Right lobe of liver (tissue), 6 donors: ENCODE measurements at places on chromosomes 12 and 14.

DNA sequence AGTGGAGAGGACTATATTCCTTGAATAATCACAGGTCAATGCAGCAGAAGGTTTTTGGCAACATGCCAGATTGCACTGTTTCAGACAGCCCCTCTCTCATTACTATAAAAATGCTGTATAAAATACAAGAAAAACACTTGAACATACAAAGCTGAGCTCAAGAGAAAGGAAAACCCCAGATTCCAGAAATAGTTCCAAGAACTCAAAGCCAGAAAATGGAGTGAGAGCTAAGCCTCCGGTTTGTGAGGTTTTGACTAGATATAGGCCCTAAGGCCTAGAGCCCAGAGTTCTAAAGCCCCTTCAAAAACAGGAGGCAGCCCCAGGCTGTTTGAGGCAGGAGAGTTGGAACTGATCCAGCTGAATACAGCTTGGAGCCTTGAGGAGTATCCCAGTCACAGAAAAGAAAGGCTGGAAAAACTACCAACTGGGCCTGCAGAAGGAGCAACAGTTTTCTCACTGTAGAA is 29.4 kb upstream of the ACTN1 start:
- no peaks in the 10 kb centered on the region for H3K27me3 ChIP-seq
- no peaks in the 10 kb centered on the region for H3K36me3 ChIP-seq
- no peak for DNase-seq

- H3K36me3 ChIP-seq, result no peaks in the 10 kb centered on the region
- no peak for DNase-seq
- no peak overlapping the region for H3K4me3 ChIP-seq
- no peaks in the 10 kb centered on the region for H3K27me3 ChIP-seq
These were observed 1.7 kb downstream of the PRICKLE1 start for GRCh38 chr12:42587601-42588523.

DNA sequence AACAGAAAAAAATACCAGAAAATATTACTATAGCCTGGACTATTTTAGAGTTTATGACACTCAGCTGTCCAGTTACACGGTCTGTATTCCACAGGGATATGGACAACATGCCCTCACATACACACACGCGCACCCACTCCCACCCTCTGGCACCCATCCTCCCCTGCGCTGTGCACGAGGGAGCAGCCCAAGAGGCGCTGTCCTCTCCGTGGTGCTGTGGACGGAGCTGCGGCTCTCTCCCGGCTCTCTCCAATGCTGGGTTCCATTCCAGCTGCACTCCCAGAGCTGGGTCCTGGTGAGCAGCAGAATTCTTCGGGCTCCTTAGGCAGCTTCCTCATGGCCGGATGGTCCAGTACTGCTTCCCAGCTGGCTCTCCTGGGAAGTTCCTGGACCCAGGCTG is 6.0 kb upstream of the NGB start:
- DNase-seq, result no peak
- no peaks in the 10 kb centered on the region for H3K4me1 ChIP-seq
- H3K27me3 ChIP-seq, result no peaks in the 10 kb centered on the region
- H3K36me3 ChIP-seq, result no peaks in the 10 kb centered on the region
- H3K4me3 ChIP-seq, result no peak overlapping the region

GRCh38 chr12:52360663-52361271 is 6.5 kb downstream of the KRT85 start:
- H3K4me3 ChIP-seq, result no peak overlapping the region
- no peaks in the 10 kb centered on the region for H3K36me3 ChIP-seq
- H3K27me3 ChIP-seq, result no peaks in the 10 kb centered on the region
- no peak overlapping the region for H3K27ac ChIP-seq
- peaks cover 8% of the 10 kb centered on the region for H3K4me1 ChIP-seq
- DNase-seq, result no peak

DNA sequence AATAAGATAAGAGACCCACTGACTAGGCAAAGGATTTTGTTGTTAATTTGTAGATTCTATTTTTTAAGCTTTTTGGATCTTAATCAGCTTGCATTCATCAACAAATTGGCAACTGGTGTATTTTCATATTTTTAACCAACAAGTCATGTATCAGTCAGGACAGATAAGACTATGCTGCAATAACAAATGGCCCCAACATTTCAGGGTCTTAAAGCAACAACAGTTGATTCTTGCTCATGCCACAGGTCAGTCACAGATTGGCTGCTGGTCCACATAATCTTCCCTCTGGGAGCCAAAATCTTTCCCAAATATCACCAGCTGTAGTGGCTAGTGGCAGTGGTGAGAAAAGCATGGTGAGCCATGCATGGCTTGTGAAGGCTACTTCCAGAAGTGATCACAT is 21.9 kb upstream of the SERPINA12 start:
- H3K4me3 ChIP-seq, result no peak overlapping the region
- H3K4me1 ChIP-seq, result no peaks in the 10 kb centered on the region
- no peak overlapping the region for H3K27ac ChIP-seq
- no peak for DNase-seq
- H3K36me3 ChIP-seq, result no peaks in the 10 kb centered on the region

- no peaks in the 10 kb centered on the region for H3K27me3 ChIP-seq
- no peak for DNase-seq
- no peak overlapping the region for H3K27ac ChIP-seq
- no peaks in the 10 kb centered on the region for H3K4me1 ChIP-seq
- no peaks in the 10 kb centered on the region for H3K36me3 ChIP-seq
- H3K4me3 ChIP-seq, result no peak overlapping the region
These were observed 126.9 kb downstream of the DUSP6 start for GRCh38 chr12:89225401-89225800.

GRCh38 chr12:118332511-118332910 is 40.2 kb downstream of the TAOK3 start:
- H3K4me3 ChIP-seq, result no peak overlapping the region
- no peak for DNase-seq
- H3K36me3 ChIP-seq, result no peaks in the 10 kb centered on the region
- H3K27ac ChIP-seq, result no peak overlapping the region
- no peaks in the 10 kb centered on the region for H3K27me3 ChIP-seq

DNA sequence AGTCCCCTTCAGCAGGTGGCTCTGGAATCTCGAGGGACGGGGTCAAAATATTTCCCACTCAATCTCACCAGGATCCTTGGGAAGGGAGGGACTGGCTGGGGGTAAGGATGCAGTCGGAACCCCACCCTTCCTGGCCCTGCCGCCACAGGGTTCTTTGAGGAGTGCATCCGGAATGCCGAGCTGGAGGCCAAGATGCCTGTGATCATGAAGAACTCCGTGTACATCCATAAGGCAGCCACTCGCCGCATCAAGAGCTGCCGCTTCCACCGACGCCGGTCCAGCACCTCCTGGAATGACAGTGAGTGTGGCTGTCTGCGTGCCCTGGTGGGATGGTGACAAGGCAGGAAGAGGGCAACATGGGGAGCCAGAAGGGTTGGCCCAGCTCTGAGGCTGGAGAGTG is 43.1 kb downstream of the PLEKHD1 start:
- no peak overlapping the region for H3K4me3 ChIP-seq
- H3K36me3 ChIP-seq, result no peaks in the 10 kb centered on the region
- DNase-seq, result no peak
- H3K27ac ChIP-seq, result no peak overlapping the region

GRCh38 chr12:121628536-121628935 is 2.2 kb downstream of the ORAI1 start:
- H3K36me3 ChIP-seq, result no peaks in the 10 kb centered on the region
- no peaks in the 10 kb centered on the region for H3K27me3 ChIP-seq
- H3K4me3 ChIP-seq, result no peak overlapping the region
- H3K27ac ChIP-seq, result no peak overlapping the region
- DNase-seq, result no peak
- no peaks in the 10 kb centered on the region for H3K4me1 ChIP-seq

- no peak for DNase-seq
- H3K4me3 ChIP-seq, result no peak overlapping the region
- no peaks in the 10 kb centered on the region for H3K27me3 ChIP-seq
- no peaks in the 10 kb centered on the region for H3K36me3 ChIP-seq
These were observed 304.4 kb upstream of the RTL1 start for GRCh38 chr14:101207897-101208296.

DNA sequence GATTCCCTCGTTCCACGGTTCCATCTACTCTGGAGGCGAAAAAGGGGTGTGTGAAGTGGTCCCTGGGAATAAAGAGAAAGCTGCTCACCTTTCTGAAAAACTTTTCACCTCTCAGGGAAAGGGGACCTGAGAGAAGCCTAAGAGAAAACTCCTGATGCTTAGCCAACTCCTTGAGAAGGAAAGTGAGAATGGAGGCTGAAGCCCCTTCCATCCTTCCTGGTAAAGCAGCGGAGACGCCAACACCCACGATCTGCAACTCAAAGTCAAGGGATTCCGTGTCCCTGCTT is 110.0 kb downstream of the ARF6 start:
- H3K36me3 ChIP-seq, result no peaks in the 10 kb centered on the region
- no peaks in the 10 kb centered on the region for H3K27me3 ChIP-seq
- DNase-seq, result no peak
- peak overlapping the region; percentile 90 for H3K27ac ChIP-seq

- no peaks in the 10 kb centered on the region for H3K4me1 ChIP-seq
- H3K27me3 ChIP-seq, result no peaks in the 10 kb centered on the region
- no peak overlapping the region for H3K27ac ChIP-seq
- H3K36me3 ChIP-seq, result no peaks in the 10 kb centered on the region
These were observed 16.7 kb downstream of the DNM1L start for GRCh38 chr12:32695787-32696186.

- no peaks in the 10 kb centered on the region for H3K27me3 ChIP-seq
- H3K36me3 ChIP-seq, result no peaks in the 10 kb centered on the region
- H3K4me1 ChIP-seq, result no peaks in the 10 kb centered on the region
These were observed 128.5 kb downstream of the ETV6 start for GRCh38 chr12:11777962-11778361.

- no peaks in the 10 kb centered on the region for H3K4me1 ChIP-seq
- H3K36me3 ChIP-seq, result no peaks in the 10 kb centered on the region
- H3K4me3 ChIP-seq, result peak overlapping the region; percentile 10
- H3K27ac ChIP-seq, result no peak overlapping the region
- DNase-seq, result peak; percentile 58
These were observed 15.7 kb downstream of the CAPZA3 start for GRCh38 chr12:18753481-18754123.

GRCh38 chr12:57276935-57277563 is 26.1 kb upstream of the STAC3 start:
- H3K36me3 ChIP-seq, result no peaks in the 10 kb centered on the region
- H3K27me3 ChIP-seq, result no peaks in the 10 kb centered on the region
- DNase-seq, result no peak
- peaks cover 8% of the 10 kb centered on the region for H3K4me1 ChIP-seq
- no peak overlapping the region for H3K4me3 ChIP-seq
- H3K27ac ChIP-seq, result no peak overlapping the region

- H3K36me3 ChIP-seq, result no peaks in the 10 kb centered on the region
- DNase-seq, result no peak
- H3K4me1 ChIP-seq, result no peaks in the 10 kb centered on the region
- H3K4me3 ChIP-seq, result no peak overlapping the region
These were observed 63.6 kb downstream of the PAPOLA start for GRCh38 chr14:96565811-96566210.

GRCh38 chr14:77542421-77543239 is 44.0 kb upstream of the ISM2 start:
- DNase-seq, result no peak
- H3K4me3 ChIP-seq, result no peak overlapping the region
- no peaks in the 10 kb centered on the region for H3K4me1 ChIP-seq
- no peaks in the 10 kb centered on the region for H3K36me3 ChIP-seq
- no peaks in the 10 kb centered on the region for H3K27me3 ChIP-seq

- H3K27ac ChIP-seq, result no peak overlapping the region
- H3K4me3 ChIP-seq, result no peak overlapping the region
These were observed 41.3 kb downstream of the FANCM start for GRCh38 chr14:45177076-45177475.

GRCh38 chr14:102927346-102927877 is 4.9 kb downstream of the AMN start:
- peak overlapping the region; percentile 39 for H3K4me3 ChIP-seq
- H3K27ac ChIP-seq, result no peak overlapping the region
- peak; percentile 57 for DNase-seq
- H3K36me3 ChIP-seq, result no peaks in the 10 kb centered on the region
- no peaks in the 10 kb centered on the region for H3K27me3 ChIP-seq
- peaks cover 28% of the 10 kb centered on the region for H3K4me1 ChIP-seq

GRCh38 chr14:92657457-92658142 is 90.8 kb downstream of the LGMN start:
- DNase-seq, result peak; percentile 67
- no peaks in the 10 kb centered on the region for H3K27me3 ChIP-seq
- H3K27ac ChIP-seq, result peak overlapping the region; percentile 51
- H3K4me1 ChIP-seq, result no peaks in the 10 kb centered on the region
- H3K4me3 ChIP-seq, result no peak overlapping the region

DNA sequence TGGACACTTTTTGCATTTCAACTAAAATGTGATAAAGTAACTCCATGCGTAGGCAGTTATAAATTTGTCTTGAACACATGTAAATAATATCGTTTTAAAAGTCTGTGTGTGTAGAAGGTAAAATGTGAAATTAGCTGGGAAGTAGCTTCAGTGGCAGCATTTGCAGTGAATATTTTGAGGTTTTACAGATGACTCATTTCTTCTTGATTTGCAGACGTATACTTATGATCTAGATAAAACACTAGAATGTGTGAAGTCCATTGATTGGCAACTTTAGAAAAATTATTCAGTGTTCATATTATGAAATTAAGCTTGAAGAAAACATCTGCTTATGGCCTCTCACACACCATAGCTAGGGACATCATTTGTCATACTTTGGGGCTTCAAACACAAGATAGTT is 788.6 kb upstream of the NOVA1 start:
- H3K4me3 ChIP-seq, result no peak overlapping the region
- no peak overlapping the region for H3K27ac ChIP-seq
- no peaks in the 10 kb centered on the region for H3K36me3 ChIP-seq
- no peaks in the 10 kb centered on the region for H3K4me1 ChIP-seq
- H3K27me3 ChIP-seq, result no peaks in the 10 kb centered on the region
- no peak for DNase-seq

GRCh38 chr14:59245809-59246295 is 57.4 kb downstream of the DAAM1 start:
- peaks cover 9% of the 10 kb centered on the region for H3K4me1 ChIP-seq
- H3K4me3 ChIP-seq, result no peak overlapping the region
- no peak overlapping the region for H3K27ac ChIP-seq
- no peaks in the 10 kb centered on the region for H3K27me3 ChIP-seq
- H3K36me3 ChIP-seq, result no peaks in the 10 kb centered on the region
